Fibroblast of villous mesenchyme (primary cell): ENCODE measurements at places on chromosomes 6 and 20.

DNA sequence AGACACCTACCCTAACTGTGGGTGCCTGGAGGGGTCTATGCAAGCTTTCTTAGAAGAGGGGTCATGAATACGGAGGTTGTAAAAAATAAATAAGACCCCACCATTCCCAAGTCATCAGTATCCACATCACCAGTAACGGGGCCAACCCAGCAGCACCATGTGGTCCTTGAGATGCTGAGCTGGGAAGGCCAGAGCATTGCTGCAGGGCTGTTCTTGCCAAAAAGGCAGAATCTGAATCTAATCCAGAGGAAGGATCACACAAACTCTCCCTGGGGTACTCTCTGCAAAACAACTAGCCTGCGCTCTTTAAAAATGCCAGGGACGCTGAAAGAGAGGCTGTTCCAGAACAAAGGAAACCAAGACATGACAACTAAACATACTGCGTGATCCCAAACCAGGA, 43.2 kb downstream of the SSR1 start:
- no peak for DNase-seq

DNA sequence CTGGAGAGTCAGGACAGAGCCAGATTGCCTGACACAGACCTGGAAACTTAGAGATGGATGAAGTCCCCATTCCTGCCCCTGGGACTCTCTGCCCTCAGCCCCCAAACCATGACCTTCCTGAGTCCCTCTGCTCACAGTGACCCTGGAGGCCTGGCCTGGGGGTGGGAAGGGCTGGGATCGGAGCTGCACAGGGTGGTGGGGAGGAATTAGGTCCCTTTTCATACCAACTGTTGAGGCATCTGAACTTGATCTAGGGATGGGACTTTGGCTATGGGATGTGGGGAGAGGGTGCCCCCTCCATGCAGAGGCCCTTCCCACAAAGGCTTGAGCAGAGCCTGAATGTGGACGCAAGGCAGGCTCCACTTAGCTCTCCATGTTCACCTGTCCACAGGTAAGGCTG, 144.1 kb downstream of the MRPL14 start:
- no peak for DNase-seq

DNA sequence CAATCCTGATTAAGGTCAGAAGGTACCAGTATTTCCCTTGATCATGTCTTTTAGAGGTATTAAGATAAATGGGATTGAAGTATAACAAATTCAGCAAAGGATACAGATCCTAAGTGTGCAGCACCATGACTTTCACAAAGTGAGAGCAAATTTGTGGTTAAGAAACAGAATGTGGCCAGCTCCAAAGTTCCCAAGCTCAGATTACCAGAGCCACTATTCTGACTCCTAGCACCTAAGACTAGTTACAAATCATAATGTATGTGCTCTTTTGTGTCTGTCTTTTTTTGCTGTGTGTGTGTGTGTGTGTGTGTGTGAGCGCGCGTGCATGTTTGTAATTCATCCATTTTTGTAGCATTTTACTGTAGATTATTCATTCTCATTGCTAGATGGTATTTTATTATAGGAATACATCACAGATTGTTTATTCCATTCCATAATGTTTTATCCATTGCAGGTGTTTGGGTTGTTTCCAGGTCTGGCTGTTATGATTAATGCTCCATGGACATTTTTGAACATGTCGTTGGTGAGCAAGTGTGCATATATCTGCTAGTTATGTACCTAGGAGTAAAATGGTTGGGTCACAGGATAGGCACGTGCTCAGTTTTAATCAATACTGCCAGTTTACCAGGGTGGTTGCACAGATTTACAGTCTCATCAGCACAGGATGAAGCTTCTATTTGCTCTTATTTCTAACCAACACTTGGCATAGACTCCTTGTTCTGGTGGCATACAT, 314.0 kb upstream of the JAG1 start:
- DNase-seq = no peak

DNA sequence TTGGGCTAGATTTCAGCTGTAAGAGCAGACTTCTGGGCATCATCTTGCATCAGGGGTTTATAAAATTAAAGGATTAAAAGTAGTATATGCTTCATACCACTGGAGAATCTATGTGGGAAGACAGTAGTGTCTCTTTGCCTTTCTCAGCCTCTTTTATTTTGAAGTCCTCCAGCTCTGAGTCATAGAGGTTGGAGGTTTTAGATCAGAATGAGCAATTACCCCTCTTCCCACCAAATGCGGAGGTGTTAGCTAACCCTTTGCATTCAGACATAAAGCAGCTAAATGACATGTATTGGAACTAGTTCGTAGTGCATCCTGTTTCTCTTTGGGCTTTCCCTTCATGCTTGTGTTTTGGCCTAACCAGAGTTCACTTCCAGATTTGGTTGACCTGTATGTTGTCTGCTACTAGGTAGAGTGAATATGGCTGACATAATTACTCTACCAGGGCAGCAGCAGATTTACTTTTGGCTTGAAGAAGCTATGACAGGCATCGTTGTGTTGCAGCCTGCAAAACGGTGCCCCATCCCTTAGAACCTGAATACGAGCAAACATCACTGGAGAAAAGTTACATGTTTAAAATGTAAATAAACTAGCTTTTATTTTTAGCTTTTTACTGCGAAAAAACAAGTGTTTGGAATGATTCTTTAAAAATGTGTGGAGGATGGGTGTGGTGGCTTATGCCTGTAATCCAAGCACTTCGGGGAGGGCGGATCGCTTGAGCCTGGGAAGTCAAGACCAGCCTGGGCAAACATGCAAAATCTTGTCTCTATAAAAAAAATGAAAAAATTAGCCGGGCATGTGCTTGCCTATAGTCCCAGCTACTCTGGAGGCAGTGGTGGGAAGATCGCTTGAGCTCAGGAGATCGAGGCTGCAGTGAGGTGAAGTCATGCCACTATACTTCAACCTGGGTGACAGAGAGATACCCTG, 82.2 kb downstream of the MYO6 start:
- DNase-seq = peak; percentile 47

GRCh38 chr6:168225471-168225911, 94.1 kb downstream of the DACT2 start:
- DNase-seq = no peak

DNA sequence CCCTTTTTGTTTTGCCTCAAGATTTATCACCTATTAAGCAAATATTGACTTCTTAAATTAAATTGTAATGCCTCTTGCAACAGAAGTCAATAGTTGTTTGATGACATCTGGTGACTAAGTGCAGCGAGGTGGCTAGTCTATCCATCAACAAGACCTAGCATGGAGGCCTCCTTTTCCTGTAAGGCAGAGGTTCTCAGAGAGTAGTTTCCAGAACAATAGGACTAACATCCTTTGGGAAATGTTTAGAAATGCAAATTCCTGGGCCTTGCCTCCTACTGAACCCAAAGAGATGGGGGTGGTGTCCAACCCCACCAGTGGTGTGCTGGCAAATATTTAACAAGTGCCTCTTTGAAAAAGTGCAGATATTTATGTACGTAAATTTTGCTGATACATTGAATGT, 143.7 kb downstream of the SCP2D1 start:
- DNase-seq = no peak

DNA sequence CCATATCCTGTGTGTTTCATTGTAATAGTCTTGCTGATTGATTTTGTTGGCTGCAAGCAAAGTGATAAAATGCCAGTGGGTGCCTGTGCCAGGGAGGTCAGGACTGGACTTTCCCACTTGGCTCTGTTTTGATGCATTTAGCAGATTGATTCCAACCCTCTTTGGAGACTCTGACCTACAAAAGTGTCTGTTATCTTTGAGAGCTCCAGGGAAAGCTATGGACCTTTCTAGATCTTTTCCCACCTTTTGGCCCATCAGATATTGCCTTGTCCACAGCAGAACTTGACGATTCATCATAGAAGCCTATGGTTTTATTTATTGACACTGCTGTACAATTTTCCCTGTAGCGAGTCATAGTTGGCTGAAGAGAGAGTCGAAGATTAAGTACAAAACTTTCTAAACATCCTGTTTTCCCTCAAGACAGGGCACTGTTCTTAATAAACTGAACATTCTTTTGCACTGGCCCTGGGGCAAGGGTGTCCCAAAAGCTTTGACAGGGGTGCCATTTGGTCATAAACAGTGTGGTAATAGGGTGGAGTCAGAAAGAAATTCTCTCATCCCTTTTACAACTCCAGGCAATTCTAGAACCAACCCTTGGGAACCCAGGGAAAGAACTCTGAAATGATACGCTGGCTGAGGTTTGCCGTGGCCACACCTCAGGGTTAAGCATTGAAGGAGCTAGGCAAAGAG, 53.7 kb downstream of the E2F3 start:
- DNase-seq = peak; percentile 61

GRCh38 chr20:51720854-51721253, 47.3 kb downstream of the ATP9A start:
- DNase-seq = no peak

GRCh38 chr6:125679128-125679527, 70.3 kb upstream of the HEY2 start:
- DNase-seq = no peak

DNA sequence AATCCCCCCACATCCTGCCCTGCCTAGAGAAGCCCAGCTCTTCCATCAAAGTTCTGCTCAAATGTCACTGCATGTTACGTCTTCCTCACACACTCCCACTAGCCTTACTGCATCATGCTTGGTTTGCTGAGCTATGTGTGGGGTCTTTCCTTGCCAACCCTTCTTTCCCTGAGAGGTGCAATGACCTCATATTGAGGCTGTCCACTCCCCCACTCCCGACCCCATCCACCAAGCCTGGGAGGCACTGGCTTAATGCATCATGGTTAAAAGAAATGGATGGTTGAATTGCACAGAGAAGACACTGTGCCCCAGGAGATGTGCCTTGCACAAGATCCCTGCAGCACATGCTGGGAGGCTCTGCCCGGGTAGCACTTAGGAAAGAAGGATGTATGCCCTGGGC, 7.7 kb upstream of the IRF4 start:
- DNase-seq = no peak

- DNase-seq = peak; percentile 81
Observed at GRCh38 chr6:54595844-54596243, 250.7 kb upstream of the FAM83B start.

DNA sequence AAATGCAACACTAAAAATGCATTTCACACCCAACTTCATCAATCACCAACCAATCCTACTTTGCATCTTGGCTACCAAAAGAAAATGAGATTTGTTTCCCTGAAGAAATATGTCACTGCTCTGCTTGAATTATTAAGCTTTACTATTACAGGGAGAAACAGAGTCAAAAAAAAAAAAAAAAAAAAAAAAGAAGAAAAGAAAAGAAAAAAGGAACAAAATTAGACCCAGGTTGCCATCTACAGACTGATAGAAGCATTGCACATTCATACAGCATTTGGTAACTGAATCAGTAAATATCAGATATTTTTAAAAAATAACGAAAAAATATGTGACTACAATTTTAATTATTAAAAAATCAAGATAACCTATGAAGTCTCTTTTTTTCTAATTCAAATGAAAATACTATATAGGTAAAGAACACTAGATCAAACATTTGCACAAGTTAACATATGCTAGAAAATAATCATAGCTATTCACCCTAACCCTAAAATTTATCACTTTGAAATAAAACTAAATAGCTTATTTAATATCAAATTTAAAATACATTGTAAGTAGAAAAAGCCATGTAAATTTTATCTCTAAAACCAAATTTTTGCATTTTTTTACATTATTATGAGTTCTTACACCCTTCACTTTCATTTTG, 83.3 kb downstream of the DCDC2 start:
- DNase-seq = peak; percentile 24

DNA sequence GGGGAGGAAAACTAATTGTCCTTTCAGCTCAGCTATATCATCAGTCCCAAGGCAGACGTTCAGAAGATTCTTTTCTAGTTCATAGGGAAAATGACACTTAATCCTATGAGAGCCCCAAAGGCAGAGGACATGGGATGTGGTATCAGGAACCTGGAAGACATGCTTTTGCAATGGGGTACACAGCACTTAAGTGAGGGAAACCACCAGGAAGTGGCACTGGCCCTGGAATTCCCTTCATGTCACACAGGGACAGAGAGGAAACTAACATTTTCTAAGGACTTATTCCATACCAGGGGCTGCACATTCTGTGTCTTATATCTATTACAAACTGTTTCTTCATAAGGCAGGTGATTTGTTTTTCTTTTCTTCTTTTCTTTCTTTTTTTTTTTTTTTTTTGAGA, 28.2 kb downstream of the VPS52 start:
- no peak for DNase-seq

DNA sequence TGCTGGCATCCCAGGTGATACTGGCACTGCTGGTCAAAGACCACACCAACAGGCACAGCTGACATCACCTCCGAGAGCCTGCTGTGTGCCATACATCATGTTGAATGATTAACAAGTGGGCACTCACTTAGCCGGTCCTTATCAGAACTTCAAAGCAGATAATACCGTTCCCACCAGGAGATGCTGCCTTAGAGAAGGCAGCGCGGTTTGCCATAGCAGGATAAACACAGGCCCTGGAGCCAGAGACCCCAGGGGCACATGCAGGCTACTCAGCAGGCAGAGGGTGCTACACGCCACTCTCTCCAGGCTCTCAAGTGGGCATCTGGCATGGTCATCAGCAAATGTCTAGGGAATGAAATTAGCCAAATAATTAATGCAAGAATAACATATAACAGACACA, 86.5 kb upstream of the CST7 start:
- no peak for DNase-seq

DNA sequence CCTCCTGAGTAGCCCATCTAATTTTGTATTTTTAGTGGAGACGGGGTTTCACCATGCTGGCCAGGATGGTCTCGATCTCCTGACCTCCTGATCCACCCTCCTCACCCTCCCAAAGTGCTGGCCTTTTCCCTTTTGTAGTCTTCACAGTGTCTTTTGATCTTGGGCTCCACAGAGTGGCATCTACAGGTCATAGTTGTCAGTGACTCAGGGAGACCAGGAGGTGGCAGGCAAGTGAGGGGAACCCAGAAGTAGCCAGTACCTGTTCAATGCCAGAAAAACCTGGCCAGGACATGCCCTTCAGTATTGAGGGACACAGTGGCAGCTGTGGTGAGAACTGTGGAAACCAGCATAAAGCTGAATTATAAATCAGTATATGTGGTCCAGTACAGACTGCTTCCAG, 19.6 kb downstream of the RPP21 start:
- DNase-seq = no peak

DNA sequence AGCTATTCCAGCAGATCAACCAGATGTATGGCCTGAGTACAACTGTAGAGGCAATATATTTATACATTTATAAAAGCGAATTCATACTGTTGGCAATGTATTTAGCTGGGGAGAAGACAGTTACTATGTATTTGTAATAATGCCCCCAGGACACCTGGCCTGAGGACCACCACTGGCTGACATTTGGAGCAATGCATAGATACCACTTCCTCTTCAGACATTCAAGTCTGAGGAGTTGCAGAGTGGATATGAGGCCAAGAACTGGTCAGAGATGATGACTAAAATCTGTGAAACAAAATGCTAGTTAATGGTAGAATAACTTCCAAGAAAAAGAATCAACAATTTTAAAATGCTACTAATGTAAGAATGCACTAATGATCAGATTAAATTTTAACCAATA, 462.3 kb downstream of the CDC5L start:
- DNase-seq = no peak

GRCh38 chr6:158500016-158500735, 59.7 kb upstream of the TMEM181 start:
- peak; percentile 69 for DNase-seq

GRCh38 chr6:158639056-158639455, 5.5 kb downstream of the DYNLT1 start:
- no peak for DNase-seq

GRCh38 chr6:35356391-35356790, 14.0 kb downstream of the PPARD start:
- no peak for DNase-seq

GRCh38 chr6:135801755-135802465, 49.6 kb upstream of the PDE7B start:
- DNase-seq = no peak
